Fibroblast of mammary gland (primary cell): ENCODE measurements at places on chromosomes 5 and 9.

GRCh38 chr5:36982146-36982545 lies 105.6 kb downstream of the NIPBL start:
- DNase-seq, result peak; percentile 44

- peak; percentile 6 for DNase-seq
Measured at GRCh38 chr5:172502969-172503368, 48.6 kb upstream of the SH3PXD2B start.

- DNase-seq, result peak; percentile 26
Measured at GRCh38 chr5:179700401-179700918, 1.7 kb downstream of the CANX start.

GRCh38 chr9:14213504-14213903 lies 100.4 kb downstream of the NFIB start:
- DNase-seq, result no peak
